Stimulated activated CD8-positive, alpha-beta memory T cell treated with anti-CD3 and anti-CD28 coated beads, Interleukin-7, amount 100 ng/mL, for 1 hour (primary cell): ENCODE measurements at places on chromosomes 6 and 20.

DNA sequence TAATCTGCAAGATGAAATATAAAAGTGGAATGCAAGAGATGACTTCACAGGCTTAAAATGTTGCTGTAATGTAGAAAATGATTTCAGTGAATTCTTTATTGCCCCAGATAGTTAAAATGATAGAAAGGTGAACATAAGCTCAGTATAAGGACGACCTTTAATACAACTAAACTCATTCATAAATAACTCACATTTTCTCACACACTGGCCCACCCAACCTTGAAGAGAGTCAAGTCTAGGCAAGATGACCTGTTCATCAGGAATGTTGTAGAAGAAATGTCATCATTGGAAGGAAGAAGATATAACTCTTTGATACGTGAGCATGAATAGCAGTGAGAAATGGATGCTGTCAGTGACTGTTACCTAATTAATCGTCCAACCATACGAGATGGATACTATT lies 111.1 kb upstream of the SASH1 start:
- DNase-seq = no peak

DNA sequence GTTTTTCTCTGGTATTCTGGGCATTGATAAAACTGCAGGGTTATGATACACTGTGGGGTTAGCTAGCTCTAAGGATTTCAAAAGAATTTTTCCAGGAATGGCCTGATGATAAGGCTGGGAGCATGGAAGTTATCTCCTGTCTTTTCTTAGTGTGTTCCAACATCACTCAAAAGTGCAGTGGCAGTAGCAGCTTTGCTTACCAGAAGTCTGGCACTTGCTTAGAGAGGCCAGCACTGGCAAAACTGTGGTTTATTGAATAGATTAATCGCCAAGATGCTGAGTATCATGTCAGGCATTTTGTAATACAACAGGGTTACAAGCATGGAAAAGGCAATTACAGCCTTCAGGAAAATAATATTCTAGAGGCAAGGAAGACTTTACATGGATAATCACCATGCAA lies 719.5 kb upstream of the GJE1 start:
- no peak for DNase-seq

- no peak for DNase-seq
Observed at GRCh38 chr6:54427396-54427937, 119.2 kb downstream of the TINAG start.

- no peak for DNase-seq
Observed at GRCh38 chr6:49607391-49607982, 29.2 kb downstream of the RHAG start.

DNA sequence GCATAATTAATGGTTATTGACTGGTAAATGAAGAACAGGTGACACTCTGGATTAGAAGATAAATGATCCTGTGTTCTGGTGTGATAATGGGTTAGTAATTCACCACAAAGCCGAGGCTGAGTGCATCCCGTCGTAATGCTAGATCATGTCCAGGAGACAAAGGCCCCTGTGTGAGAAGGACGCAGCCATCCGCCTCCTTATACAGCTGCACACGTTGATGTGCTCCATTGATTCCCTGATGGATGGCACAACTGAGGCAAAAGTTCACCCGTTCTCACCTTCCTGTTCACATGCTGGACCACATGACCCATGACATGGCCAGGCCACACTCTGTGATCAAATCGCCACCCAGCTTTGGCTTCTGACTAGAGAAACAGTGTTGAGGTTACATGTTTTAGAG lies 136.1 kb downstream of the FOXC1 start:
- DNase-seq = no peak

DNA sequence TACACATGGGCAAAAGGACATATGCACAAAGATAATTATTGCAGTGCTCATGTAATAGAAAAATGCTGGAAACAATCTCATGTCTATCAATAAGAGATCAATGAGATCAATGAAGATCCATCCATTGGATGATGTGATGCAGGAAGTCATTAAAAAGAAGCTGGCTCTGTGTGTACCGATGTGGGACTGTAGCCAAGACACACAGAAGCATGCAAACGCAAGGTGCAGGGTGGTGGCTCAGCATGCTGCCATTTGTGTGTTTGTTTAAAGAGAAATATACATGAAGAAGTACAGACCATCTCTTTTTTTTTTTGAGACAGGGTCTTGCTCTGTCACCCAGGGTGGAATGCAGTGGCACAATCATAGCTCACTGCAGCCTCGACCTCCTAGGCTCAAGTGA lies 33.1 kb upstream of the KCNB1 start:
- no peak for DNase-seq

- DNase-seq = no peak
Observed at GRCh38 chr20:52172392-52173047, 19.1 kb downstream of the ZFP64 start.

- no peak for DNase-seq
Observed at GRCh38 chr20:54456423-54456822, 19.0 kb upstream of the DOK5 start.

- no peak for DNase-seq
Observed at GRCh38 chr20:64278317-64278681, 22.8 kb downstream of the PCMTD2 start.

DNA sequence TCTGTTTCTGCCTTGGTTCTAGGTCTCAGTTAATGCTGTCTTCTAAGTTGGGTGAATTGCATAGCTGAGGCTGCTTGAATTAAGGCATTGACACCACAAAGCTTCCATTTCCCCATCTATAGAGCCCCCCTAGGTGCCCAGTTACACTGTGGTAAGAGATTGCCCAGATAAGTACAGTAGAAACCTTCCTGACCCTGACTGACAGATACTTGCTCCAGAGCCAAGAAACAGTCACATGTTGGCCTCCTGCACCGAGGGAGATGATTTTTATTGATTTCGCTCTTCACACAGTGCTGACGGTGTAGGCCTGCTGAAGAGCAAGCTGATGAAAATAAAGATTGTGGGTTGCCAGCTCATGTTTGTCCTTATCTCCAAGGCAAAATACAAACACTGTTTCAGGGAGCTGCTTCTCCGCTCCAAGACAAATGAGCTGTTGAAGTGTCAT lies 67.9 kb downstream of the TRMT11 start:
- no peak for DNase-seq

DNA sequence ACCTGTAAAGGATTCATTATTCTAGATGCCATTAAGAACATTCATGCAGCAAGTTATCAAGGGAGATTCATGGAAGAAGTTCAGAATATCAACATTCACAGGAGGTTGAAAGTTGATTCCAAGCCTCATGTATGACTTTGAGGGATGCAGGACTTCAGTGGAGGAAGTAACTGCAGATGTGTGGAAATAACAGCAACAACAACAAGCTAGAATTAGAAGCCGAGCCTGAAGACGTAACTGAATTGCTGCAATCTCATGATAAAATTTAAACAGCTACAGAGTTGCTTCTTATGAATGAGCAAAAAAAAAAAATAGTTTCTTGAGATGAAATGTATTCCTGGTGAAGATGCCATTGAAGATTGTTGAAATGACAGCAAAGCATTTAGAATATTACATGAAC lies 73.3 kb upstream of the NXT1 start:
- no peak for DNase-seq

GRCh38 chr6:140581601-140582000 lies 1207.2 kb upstream of the CITED2 start:
- DNase-seq = no peak

- DNase-seq = no peak
Observed at GRCh38 chr6:118309337-118310093, 238.6 kb upstream of the PLN start.

GRCh38 chr6:24078200-24078599 lies 47.8 kb upstream of the NRSN1 start:
- no peak for DNase-seq

- no peak for DNase-seq
Observed at GRCh38 chr20:29878777-29879442, 1378.6 kb upstream of the DEFB115 start.

GRCh38 chr20:21104921-21105320 lies 1.2 kb downstream of the LINC00237 start:
- DNase-seq = no peak

- no peak for DNase-seq
Observed at GRCh38 chr6:38149531-38149930, 330.0 kb downstream of the ZFAND3 start.

DNA sequence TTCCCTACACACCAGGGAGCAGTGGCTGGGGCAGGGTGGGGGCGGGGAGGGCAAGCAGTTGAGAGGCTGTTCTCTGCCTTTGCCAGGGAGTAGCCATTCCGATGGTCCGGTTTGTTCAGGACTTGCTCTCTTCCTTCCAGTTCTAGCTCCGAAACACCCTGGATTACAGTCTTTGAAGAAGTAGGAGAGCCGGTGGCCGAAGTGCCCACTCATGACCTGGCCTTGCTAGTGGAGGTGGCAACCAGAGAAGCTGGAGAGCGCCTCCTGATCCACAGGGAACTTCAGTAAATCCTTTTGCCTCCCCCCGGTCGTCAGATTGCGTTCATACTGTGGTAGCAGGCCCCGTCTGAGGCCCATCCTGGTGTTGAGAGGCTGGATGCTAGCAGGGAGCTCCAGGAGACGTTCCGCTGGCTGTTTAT lies 92.8 kb downstream of the ARID1B start:
- no peak for DNase-seq

- no peak for DNase-seq
Observed at GRCh38 chr6:169648092-169648491, 53.7 kb downstream of the WDR27 start.

DNA sequence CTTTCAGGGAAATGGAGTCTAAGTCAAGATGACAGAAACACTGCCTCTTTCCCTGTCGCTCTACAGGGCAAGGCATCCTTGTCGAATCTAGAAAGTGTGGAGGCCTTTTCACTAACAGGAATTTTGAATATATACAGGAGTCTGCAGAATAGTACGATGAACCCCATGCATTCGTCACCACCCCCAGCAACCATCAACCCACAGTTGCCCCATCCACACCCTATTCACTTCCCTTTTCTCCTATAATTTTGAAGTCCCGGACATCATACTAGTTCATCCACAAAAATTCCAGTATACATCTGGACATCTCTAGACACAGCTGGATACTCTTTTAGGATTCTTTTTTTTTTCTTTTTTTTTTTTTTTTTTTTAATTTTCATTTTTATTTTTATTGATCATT lies 80.7 kb upstream of the RIN2 start:
- no peak for DNase-seq

DNA sequence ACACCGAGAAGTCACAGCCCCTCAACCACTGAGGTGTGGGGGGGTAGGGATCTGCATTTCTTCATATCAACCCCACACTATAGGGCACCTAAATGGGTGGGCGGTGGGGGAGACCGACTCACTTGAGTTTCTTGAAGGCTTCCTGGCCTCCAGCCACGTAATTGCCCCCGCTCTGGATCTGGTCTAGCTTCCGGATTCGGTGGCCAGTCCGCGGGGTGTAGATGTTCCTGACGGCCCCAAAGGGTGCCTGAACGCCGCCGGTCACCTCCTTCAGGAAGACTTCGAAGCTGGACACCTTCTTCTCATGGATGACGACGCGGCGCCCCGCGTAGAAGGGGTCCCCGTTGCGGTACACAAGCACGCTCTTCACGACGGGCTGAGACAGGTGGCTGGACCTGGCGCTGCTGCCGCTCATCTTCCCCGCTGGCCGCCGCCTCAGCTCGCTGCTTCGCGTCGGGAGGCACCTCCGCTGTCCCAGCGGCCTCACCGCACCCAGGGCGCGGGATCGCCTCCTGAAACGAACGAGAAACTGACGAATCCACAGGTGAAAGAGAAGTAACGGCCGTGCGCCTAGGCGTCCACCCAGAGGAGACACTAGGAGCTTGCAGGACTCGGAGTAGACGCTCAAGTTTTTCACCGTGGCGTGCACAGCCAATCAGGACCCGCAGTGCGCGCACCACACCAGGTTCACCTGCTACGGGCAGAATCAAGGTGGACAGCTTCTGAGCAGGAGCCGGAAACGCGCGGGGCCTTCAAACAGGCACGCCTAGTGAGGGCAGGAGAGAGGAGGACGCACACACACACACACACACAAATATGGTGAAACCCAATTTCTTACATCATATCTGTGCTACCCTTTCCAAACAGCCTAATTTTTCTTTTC lies at the start of gene DCDC2:
Gene DCDC2, minus strand, starts transcription at position 724 of the 883 bp plus-strand sequence. Its CDS starts 309 bp downstream, at position 415.
- DNase-seq = no peak

DNA sequence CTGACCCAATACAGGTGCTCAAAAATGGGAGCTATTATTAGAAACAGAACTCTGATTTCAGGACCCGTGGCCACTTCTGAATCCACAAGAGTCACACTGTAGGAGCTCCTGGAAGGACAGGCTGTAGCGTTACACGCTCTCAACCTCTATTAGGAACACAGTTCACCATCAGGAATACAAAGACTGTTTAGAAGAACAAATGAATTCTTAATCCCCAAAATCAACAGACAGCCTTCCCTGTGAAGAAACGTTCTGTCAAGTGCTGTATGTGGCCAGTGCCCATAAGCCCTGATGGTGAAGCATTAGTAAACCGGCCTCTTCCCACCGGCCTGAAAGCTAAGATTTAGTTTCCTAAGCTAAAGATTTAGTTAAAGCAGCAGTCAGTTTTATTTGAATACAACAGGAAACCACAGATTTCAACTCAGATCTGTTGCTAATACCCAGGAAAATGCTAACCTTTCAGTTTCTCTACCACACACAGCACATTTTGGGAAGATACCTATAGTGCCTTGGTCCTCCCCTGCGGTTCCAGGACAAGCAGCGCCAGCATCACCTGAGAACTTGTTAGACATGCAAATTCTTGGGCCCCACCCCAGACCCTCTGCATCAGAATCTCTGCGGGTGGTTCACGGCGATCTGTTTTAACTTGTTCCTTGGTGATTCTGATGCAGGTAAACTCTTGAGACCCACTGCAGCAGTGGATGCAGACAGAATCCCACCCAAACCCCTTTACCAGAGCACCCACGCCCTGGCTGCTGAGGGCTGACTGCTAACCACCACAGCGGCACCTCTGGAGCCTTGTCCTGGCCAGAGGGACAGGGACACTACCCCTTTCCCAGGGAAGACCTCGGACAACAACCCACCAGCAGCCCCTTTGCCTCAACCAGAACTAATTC lies 33.4 kb downstream of the MTRES1 start:
- no peak for DNase-seq

- DNase-seq = no peak
Observed at GRCh38 chr20:35192118-35192872, 20.4 kb downstream of the PROCR start.

DNA sequence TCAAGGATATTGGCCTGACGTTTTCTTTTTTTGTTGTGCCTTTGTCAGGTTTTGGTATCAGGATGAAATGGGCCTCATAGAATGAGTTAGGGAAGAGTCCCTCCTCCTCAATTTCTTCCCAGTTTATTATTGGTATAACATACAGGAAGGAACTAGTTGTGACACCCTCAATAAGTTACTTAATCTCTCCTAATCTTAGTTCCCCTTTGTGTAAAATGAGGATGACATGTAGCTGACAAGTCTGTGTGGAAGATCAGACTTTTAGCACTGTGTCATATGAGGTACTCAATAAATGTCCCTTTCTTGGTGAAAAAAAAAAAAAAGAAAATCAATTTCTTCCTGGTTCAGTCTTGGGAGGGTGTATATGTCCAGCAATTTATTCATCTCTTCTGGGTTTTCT lies 155.8 kb downstream of the PDE7B start:
- DNase-seq = no peak

DNA sequence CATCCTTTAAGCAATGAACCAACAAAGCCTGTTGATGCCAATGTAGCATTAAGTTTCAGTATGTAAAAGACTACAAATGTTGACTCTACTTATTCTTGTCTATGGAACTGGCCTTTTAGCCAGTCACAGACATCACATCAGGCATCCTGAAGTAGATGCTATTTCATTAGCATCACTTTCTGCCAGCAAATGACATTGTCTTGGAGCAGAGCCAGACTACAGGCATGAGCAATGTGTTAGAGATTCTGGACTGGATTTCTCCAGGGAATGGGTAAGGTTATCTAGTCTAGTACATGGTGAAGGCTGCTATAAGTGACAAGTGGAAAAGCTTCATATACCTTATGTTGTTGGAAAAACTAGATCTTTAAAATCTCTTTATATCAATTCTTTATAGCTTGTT lies 142.9 kb downstream of the ADGRB3 start:
- DNase-seq = no peak

- no peak for DNase-seq
Observed at GRCh38 chr20:63822276-63822696, 8.8 kb downstream of the ZBTB46 start.
